ENCODE measurements at places on chromosomes 12 and 14.
A peak's percentile ranks its signal among the peaks of the same experiment; 100 is the strongest.

- DNase-seq, result no peak
Observed at GRCh38 chr12:69996241-69996640, 171.2 kb downstream of the MYRFL start.

DNA sequence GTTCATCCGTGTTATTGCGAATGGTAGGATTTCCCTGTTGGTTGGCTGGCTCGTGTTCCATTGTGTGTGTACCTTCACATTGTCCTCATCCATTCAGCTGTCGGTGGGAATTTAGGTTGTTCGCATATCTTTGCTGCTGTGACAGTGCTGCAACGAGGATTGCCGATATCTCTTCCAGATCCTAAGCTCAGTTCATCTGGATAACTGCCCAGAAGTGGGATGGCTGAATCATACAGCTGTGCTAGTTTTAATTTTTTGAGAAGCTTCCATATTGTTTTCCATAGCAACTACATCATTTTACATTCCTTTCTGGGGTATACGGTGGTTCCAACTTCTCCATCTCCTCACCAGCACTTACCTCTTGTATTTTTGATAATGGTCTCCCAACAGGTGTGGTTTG is 292.8 kb upstream of the SFSWAP start:
- no peak for DNase-seq

GRCh38 chr14:52299692-52300278 is 14.3 kb upstream of the PTGER2 start:
- DNase-seq, result peak; percentile 70

DNA sequence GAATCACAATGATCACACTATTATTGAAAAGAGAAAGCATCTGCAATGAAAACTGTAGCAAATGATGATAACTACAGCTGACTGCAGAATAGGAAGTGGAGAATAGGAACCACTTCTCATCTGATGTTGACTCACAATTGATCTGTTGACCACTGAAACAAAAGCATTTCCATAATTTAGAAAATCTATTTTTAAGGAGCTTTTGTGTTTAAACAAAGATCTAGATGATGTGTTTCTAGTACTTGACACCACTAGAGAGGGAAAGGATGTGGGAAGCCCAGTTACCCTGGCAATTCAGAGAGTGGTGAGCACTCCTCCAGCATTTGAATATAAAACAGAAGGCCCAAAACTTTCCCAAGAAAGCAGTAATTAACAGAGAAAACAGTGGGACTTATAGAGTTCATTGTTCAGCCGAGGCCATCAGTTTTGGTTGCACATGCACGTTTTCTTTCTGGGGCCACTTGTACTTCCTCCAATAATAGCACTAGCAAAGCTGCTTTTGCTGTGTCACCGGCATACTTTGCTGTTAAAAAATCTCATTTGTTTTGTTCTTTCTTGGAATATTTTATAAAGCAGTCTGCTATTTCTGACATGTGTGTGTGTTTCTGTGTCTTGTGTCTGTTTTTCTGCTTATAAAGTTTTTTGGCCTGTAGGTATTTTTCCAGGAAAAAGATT is 76.1 kb upstream of the HECTD1 start:
- no peak for DNase-seq

DNA sequence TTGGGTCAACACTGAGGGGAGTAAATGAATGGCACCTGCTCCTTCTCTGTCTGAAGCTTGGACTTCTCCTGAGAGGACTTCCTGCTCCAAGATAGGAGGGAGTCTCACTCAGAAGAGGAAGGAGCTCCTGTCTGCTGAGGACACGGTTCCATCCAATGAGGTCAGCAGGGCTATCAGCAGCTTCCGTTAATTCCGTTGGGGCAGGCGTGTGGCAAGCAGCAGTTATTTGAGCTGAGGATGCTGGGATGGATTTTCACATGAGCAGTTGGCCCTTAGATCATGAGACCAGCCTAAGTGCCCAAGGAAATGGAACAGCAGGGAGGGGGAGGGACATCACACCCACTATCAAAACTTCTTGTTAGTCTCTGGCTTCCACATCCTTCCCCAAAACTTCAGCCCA is 159.0 kb upstream of the PZP start:
- DNase-seq, result no peak

GRCh38 chr12:17652436-17652835 is 437.6 kb downstream of the RERGL start:
- DNase-seq, result no peak

DNA sequence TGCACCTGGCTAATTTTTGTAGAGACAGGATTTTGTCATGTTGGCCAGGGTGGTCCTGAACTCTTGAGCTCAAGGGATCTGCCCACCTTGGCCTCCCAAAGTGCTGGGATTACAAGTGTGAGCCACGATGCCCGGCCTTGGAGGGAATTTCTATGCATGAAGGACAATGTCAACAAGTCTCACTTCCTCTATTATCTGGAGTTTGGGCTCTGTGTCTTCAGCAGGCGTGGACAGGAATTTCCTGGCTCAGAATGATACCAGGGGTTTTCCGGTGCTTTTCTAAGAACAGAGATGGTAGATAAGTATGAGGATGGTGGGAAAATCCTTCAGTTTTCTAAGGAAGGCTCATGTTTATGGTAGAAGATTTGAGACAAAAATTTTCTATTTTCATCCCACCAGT is 75.0 kb upstream of the CCDC60 start:
- DNase-seq, result no peak

DNA sequence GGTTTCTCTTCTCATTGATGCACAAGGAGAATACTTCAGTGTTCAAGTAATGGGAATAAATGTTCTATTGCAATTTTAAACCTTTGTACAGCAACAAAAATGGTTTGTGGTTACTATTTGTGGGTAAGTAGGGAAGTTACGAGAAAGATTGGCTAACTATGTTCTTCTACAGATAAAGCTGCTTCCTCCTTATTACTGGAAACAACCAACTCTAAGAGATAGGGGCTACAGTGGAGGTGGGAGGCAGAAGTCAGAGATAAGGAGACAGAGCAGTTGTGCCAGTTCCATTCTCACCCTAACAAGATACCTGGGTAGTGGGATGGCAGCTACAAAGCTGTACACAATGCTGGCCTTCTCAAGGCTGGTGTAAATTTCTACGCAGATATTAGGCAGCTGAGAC is 16.2 kb downstream of the NOXRED1 start:
- no peak for DNase-seq

DNA sequence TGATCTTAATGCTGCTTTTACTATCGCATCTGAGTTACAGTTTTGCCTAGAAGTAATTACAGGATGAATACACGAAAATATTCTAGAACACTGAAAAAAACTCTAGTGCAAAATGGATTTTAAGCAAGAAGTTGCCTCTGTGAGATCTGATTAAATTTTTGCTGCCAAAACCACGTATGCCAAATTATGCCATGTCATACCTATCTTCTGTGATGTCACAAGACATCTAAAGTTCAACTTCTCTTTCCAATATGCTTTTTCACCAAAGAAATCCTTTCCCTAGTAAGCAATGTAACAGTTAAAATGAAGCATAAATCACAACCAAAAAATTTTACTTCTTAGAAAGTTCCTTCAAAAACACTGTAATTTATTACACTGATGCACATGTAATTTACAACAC is 39.6 kb downstream of the HECTD4 start:
- no peak for DNase-seq

- no peak for DNase-seq
Observed at GRCh38 chr14:44135972-44136371, 371.1 kb downstream of the FSCB start.

DNA sequence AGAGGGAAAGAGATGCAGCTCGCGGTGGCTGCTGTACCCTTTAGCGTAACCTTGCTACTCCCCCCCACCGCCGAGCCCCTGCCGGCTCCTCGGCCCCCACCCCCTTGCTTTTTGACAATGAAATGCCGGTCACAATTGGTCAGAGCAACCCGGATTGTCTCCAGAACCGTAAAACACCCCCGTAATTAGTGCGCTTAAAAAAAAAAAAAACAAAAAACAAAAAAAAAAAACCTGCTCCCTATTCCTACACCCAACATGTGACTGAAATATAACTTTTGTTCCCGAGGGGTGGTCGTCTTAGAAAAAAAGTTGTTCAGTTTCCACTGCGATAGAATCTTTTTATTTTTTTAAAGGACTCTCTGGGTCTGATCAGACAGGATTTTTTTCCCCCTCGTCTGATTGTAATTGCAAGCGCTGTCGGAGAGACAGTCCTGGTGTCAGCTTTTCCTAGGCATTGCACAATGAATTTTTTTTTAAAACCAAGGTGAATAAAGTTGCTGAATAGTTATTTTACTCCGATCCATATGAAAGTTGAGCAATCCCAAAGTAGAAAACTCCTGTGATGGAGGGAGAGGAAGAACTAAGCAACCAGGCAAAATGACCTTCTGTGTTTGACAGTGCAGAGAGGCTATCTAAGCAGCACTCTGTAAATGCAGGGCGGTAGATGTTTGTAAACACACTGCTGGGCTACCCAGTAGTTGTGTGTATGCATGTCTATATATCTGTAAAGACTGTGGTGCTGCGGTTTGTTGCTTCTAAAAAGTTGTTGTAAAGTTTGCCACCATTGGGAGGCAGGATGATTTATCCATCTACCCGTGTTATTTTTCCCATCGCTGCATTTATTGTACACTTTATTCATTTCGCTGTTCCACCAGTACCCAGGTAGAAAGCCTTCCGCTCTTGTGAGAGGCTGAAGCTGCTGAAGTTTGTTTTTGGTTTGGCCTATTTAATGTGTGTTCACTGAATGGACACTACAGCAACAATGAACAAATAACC is 1.1 kb downstream of the ETV6 start:
- peak; percentile 39 for DNase-seq

DNA sequence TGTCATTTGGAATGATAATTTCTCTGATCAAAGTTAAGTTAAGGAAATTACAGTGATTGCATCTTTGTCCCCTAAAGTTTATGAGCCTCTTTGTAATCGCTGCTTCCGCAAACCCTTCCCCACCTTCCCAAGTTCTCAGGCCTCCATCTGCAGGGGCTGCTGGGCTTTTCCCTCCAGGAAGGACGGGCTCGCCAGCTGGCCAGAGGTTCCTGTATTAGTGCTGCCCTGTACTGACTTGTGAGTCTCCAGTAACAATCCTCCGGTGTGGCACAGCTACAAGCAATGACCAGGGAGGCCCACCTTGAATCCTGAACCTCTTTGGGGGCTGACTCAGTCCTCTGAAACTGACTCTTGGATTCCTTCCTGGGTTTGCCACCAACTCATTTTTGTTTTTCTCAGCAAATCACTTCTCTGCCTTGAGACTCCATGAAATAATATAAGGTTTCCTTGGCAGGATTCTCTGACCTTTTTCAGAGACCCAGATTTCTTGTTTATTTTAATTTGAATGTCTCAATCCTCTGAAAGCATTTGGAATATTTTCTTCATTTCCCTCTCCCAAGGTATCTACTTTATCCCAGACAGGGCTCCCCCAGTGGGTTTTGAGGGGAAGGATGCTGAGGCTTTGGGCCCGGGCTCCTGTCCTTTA is 398.6 kb downstream of the ZFP36L1 start:
- DNase-seq, result no peak

DNA sequence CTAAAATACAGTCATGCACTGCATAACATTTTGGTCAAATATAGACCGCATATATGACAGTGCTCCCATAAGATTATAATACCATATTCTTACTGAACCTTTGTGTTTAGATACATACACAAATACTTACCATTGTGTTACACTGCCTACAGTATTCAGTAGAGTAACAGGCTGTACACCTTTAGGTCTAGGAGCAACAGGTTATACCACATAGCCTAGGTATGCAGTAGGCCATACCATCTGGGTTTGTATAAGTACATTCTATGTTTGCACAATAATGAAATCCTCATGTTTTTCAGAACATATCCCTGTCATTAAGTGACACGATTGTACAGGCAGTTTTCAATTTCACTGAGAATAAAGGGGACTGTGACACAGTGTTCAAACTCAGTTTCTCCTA is 22.3 kb downstream of the KDM5A start:
- DNase-seq, result no peak

GRCh38 chr14:28754209-28754985 is 12.2 kb upstream of the FOXG1 start:
- DNase-seq, result peak; percentile 61

DNA sequence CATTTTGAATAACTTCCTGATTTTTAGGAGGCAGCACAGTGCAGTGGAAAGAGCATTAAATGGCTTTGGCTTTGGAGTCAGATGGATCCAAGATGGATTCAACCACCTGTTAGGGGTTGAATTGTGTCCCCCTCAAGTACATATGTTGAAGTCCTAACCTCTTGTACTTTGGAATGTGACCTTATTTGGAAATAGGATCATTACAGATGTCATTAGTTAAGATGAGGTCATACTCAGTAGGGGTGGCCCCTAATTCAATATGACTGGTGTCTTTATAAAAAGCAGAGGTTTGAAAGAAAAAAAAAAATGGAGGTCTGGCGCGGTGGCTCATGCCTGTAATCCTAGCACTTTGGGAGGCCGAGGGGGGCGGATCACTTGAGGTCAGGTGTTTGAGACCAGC is 18.8 kb downstream of the ATP5MC2 start:
- no peak for DNase-seq

DNA sequence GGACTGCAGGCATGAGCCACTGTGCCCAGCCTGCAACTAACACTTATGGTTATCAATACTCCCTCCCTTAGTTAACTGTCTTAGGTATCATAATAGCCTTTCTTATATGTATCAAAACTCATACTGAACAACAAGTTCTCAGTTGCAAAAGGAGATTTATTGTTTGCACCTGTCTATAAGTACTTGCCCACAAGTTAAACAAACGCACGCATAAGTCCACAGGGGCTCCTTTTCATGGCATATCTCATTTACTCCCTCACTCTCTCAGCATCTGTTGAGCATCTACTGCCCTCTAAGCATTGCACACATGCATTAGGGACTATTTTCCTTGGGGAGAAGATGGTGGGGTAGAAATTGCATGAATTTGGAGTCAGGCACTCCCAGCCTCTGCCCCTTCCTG is 46.7 kb upstream of the CORO1C start:
- DNase-seq, result no peak

DNA sequence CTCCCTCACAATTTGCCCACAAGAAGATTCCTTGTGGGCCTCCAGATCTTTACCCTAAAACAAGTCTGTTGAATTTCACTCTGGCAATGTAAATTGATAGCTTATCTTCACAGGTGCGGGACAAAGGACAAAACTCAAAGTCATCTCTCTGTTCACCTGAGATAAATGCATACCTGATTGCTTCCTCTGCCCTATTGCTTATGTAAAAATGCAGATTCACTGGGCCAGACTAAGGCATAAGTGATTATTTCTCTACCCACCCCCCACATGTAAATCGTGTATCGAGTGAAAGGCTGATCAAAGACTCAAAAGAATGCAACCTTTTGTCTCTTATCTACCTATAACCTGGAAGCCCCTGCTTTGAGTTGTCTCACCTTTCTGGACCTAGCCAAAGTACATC is 316.8 kb downstream of the SSPN start:
- no peak for DNase-seq

DNA sequence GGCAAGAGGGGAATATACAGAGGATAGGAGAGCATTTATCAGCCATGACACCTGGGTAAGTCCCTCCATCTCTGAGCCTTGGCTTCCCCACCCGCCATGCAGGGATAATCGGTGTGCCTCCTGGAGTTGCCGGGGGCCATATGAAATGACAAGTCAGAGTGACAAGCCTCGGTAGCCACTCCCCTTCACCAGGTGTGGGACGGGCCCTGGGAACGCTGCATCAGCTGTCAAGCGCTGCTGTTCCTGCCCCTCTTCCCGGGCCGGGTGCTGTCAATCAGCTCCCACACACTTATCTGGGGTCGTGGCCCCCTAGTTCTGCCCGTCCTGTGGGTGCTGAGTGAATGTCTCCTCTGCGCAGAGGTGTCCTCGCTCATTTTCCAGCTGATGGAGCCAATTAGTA is 57.2 kb downstream of the MVK start:
- no peak for DNase-seq

GRCh38 chr12:75606151-75606550 is 94.7 kb upstream of the KRR1 start:
- no peak for DNase-seq
